ENCODE measurements at places on chromosomes 2 and 18.

GRCh38 chr2:231900486-231900942 is 25.7 kb downstream of the NPPC start:
- DNase-seq, result peak; percentile 51

GRCh38 chr18:38886861-38887670 is 1321.5 kb upstream of the CELF4 start:
- DNase-seq, result no peak

GRCh38 chr2:130385709-130386108 is 29.9 kb downstream of the PTPN18 start:
- DNase-seq, result no peak

DNA sequence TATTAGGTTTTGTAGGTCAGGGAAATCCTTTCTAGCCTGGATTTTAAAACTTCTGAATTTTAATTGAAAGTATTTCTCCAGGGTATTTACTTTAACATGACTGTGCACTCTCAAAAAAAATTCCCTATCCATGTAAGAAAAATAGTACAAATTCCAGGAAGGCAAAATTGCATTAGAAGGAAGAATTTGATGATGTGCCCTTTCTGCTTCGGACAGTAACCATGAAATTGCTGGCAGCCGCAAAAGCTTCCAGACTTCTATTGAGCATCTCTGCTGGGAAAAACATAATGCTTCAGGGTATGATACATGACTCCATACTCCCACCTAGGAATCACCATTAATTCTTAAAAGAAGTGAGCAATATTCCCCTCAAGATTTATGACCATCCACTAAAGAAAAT is 17.2 kb upstream of the KLF7 start:
- no peak for DNase-seq

DNA sequence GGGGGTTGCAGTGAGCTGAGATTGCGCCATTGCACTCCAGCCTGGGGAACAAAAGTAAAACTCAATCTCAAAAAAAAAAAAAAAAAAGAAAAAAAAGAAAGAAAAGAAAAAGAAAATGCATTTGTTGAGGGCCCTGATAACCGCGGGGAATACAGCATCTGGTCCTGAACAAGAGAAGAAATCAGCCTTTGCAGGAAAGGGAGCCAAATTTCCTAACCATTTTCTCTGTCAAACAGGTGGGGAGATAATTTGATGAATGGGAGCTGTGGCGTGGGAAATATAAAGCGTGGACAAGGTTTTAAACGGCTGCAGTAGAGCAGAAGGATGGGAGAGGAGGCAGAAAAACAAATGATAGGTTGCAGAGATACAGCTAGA is 864 bp downstream of the E2F6 start:
- no peak for DNase-seq

- DNase-seq, result no peak
Observed at GRCh38 chr2:38056216-38056615, 19.7 kb downstream of the CYP1B1 start.

DNA sequence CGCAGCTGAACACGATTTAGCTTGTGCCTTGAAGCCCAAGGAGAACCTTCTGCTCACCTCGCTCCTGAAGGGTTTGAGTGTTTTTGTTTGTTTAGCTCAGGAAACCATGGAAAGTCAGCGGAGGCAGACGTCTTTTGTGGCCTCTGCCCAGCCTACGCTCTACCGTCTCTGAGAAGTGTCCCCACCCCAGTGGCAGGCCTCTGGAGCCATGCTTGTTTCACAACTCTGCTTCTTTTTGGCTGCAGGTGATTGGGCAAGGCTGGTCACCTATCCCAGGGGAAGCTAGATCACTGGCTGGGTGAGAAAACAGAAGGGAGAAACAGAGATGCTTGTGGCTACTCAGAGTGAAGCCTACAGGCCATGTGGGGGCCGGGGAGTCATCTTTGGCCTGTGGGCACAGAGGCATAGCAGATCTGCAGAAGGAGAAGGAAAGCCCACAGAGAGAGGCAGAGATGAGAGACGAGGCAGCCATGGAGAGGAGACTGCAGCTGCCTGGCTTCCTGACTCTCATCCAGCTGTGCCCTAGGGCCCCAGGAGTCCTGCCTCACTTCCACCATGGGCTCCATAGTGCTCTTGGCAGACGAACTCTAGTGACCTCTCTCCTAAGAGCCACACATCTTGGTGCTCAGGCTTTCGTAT is 50.1 kb downstream of the CIB4 start:
- no peak for DNase-seq
